ENCODE measurements at places on chromosomes 11 and 22.

GRCh38 chr22:46009730-46010129 lies 32.8 kb upstream of the WNT7B start:
- no peak for DNase-seq

- no peak for DNase-seq
Observed at GRCh38 chr11:12598330-12599256, 75.6 kb upstream of the TEAD1 start.

- no peak for DNase-seq
Observed at GRCh38 chr11:58940028-58940427, 740 bp downstream of the GLYATL1 start.

DNA sequence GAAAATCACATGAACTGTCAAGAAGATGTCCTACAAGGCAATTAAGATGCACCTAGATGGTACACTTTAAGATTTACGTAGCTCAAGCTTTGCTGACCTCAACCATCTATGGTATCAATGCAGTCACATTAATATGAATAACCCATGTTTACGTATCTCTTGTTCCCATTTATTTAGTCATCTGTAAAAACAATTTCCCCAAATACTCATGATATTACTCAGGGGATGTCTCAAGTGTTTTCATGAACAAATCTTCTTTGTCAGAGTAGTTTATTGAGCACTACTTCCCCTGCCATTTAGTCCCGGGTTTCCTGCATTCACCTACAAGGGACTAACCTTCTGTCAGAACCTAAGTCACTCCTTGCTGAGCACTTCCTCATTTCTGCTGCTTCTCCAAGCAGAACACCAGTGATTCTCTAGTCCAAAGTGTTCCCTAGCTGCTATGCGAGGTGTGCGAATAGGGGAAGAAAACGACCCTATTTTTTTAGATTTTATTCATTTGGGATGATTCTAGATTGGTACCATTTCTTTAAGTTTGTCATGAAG lies 554.3 kb upstream of the LRRC4C start:
- DNase-seq = no peak

- no peak for DNase-seq
Observed at GRCh38 chr11:65952052-65952521, 6.8 kb downstream of the TSGA10IP start.

GRCh38 chr11:45663486-45664375 lies 1.7 kb downstream of the CHST1 start:
- DNase-seq = no peak
